ENCODE measurements at places on chromosomes 12 and 14.

GRCh38 chr12:107844312-107844921, 69.9 kb downstream of the ASCL4 start:
- no peak for DNase-seq

GRCh38 chr12:3279415-3279780, 202.2 kb downstream of the TSPAN9 start:
- DNase-seq, result no peak

- DNase-seq, result no peak
Observed at GRCh38 chr12:54273981-54274380, 5.9 kb downstream of the CBX5 start.

GRCh38 chr14:103514596-103515421, 7.8 kb downstream of the CKB start:
- DNase-seq, result no peak

DNA sequence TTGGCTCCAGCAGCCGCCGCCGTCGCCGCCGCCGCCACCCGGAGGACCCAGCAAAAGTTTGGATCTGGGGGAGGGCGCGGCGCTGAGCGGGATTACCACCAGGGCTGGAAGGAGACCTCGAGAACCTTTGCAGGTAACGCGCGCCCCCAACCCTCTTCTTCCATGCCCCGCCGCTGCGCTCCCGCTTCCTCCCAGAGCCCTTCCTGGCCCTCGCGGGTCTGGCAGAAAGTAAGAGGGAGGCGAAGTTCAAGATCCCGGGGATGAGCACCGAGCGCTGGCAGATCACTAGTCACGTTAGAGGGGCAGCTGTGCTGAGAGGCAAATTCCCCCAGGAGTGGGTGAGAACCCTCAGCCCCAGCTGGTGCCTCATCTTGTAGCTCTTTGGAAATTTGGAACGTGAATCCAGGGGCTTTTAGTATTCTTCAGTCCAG, 3.9 kb downstream of the FLRT2 start:
- no peak for DNase-seq

- DNase-seq, result no peak
Observed at GRCh38 chr14:105173901-105174894, 5.6 kb upstream of the JAG2 start.

GRCh38 chr12:59736359-59736758, 140.5 kb downstream of the SLC16A7 start:
- no peak for DNase-seq

GRCh38 chr12:113069751-113070116, 13.2 kb downstream of the DTX1 start:
- no peak for DNase-seq

DNA sequence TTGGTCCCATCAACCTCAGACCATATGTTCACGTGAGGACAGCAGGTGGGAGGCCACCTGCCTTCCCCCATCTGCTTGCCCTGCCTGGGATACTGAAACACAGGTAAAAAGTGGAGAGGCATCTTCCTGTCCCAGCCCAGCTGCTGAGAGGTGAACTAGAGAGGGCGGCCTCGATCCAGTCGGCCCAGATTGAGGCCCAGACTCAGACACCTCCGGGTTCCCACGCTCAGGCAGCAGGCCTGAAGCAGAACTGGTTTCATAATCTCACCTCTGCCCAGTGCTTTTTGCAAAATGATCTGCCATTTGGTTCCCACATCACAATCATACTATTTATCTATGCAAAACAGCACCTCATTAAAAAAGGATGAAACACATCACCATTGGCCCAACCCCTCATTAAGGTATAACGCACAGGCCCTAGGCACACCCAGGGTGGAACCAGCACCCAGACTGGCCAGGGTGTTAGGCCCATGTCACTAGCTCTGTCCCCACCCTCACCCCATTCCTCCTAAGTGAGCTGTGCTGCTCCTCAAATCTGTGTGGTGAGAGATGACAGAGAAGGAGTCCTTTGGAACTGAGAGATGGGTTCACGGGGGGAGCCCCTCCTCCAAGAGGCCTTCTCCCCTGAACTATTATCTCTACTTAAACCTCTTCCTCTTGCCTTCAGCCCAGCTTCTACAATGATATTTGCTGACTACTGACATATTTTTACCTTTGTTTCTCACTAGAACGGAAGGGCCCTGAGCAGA, 81.1 kb downstream of the ZFP36L1 start:
- no peak for DNase-seq

- no peak for DNase-seq
Observed at GRCh38 chr12:9736936-9737705, 4.2 kb upstream of the CLECL1 start.

- DNase-seq, result no peak
Observed at GRCh38 chr12:107564946-107565345, 120.7 kb upstream of the PWP1 start.

DNA sequence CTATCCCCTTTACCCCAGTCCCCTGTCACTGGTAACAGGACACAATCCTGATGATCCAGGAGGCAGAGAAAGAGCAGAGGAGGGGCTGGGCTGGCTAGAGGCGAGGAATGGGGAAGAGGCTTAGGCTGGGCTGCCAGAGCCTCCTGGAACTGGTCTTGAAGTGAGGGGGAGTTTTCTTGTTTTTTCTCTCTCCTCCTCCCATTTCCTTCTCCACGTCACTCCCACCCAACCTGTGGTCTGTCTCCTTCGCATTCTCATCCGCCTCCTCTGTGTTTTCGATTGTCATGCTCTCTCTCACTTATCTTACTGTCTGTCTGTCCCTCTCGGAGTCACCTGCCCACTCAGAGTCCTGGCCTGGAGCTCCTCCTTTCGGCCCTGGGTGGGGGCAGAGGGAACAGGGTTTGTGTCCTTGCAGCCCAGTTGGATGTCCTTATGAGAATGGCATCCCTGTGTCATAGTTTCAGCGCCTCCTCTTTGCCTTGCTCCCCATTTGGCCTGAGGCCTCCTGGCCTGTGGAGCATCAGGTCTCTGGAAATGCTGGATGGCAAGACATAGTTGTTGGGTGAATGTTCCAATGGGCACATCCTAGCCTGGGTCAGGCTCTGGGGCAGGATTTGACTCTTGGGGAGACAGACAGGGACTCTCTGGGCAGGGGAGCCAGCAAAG, 3.4 kb upstream of the KRT80 start:
- no peak for DNase-seq

- no peak for DNase-seq
Observed at GRCh38 chr12:108861878-108862587, 4.7 kb upstream of the SSH1 start.

DNA sequence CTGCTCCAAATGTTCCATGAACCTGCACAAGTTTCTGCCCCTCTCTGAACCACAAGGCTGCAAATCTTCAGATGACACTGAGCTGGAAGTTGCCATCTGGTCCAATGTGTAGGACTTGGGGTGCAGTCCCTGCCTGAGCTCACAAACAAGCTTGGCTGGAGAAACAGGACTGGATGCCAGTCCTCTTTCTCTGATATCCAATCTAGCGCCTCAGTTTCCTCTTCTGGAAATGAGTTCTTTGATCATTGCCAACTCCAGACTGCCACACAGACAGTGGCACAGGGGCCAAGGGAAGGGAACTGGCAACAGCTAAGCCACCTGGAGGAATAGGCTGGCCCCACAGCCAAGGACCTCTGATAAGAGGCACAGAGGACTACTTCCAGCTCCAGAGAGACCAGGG, 15.5 kb downstream of the CMKLR1 start:
- DNase-seq, result no peak

- DNase-seq, result no peak
Observed at GRCh38 chr14:46581036-46581671, 70.4 kb downstream of the RPL10L start.

GRCh38 chr12:48000878-48001504, 3.3 kb downstream of the COL2A1 start:
- DNase-seq, result no peak

GRCh38 chr14:86541972-86542371, 1012.0 kb downstream of the FLRT2 start:
- no peak for DNase-seq

- no peak for DNase-seq
Observed at GRCh38 chr12:52285172-52285745, 6.1 kb downstream of the KRT81 start.

DNA sequence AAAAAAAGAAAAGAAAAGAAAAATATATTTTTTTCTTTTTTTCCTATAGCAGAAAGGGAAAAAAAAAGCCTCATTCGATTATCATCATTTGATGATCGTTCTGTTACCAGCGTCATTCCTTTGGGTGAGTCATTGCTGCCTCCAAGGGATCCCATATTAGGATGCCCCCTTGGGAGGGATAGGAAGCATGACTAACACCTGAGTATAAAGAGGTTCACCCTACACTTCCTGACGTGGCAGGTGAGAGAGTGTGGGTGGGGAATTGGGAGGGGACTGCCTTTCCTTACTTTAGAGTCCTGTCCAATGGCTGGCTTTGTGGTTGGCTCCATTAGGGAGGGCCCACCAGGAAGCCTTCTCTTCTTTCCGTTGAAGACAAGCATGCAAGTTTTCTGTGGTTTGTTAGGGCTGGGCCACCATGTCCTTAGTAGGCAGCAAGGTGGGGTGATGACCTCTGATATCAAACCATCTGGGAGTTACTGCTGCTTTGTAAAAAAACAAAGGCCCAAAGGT, 56.1 kb upstream of the FUT8 start:
- no peak for DNase-seq

DNA sequence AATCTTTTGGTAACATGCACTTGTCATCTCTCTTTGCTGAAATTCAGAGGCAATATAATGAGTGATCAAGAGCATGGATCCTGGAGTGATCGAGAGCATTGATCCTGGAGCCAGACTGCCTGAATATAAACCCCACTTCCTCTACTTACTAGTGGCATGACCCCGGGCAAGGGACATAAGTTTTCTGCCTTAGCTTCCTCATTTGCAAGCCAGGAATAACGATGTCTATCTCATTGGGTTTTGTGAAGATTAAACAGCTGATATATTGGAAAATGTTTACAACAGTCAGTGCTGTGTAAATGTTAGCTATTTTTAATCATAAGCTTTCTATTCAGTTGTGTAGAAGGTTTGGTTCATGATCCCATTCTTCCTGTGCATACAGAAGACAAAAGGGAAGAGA, 2.4 kb upstream of the CSRNP2 start:
- no peak for DNase-seq

DNA sequence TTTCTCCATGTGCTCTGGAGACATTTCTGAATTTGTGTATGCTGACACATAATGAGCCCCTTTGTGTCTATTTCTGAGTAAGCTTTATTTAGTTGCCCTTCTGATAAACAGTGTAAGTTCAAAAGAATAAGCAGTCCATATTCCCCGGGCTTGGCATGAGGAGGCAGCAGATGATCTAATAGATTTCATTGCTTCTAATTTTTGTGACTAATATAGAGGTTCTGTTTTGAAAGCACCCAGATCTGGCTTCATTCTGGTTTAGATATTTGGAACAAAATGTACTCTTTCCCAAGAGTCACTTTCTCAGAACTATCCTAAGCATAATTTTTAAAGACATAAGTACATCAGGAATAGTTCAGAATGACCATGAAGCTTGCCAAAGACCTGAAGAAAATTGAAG, 290.9 kb downstream of the BTG1 start:
- no peak for DNase-seq

GRCh38 chr14:23665302-23666016, 29.3 kb downstream of the DHRS2 start:
- DNase-seq, result no peak

GRCh38 chr12:49680075-49680474, 27.1 kb downstream of the FMNL3 start:
- DNase-seq, result no peak

DNA sequence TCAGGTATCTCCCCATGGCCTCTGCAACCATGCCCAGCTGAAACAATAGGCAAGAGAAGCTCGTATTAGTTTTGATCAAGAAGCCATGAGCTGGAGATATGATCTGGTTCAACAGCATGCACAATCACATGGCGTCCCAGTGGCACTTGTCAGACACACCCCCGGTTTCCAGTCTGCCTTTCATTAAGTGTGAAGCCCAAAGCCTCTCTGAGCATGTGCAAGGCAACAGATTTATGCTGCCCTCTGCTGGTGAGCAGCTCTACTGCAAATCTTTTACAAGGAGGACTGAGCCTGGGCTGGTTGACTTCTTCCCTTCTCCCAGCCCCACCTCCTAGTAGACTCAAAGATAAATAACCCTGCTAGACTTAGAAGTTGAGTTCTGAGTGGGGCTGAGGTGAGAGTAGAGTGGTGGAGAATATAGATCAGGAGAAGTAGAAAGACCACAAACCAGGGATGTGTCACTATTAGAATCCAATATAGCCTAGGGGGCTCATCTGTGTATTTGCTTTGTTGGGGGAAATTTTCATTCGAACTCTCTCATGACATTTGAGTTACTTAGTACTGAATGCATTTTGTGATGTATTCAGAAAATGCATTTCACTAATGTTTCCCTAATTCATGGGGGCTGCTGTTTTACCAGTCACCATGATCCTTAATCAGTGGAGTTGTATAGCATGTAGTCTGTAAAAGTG, 53.7 kb upstream of the MBIP start:
- DNase-seq, result peak; percentile 54

DNA sequence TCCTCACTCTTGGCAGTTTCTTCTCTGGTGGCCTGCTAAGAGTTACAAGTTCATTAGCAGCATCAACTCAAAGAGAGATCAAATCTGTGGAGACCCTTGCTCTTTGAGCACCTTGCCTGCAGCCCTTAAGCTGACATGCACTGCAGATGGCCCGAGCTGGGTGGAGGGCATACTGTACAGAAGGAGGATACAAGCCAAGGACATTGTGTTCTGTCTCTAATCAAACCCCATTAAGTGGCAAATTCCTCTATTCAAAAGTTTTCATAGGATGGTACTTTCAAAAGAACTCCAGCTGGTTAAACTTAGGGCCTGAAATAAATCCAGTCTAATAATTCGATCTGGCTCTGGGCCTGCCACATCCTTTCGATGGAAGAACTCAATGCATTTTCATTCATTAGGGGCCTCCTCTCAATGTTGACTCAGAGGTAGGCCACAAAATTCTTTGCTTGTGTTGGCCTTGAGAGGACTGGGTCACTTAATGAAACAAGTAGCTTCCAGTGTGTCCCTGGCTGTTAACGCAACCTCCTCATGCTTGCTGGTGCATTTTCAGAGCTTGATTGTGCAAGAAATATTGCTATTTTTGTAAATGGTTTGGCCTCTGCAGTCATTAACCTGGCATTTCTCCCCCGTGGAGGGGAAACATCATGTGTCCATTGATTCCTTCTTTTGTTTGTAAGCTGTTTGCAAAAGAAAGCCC, 318.2 kb downstream of the NUAK1 start:
- no peak for DNase-seq

- DNase-seq, result no peak
Observed at GRCh38 chr12:127980585-127980984, 286.4 kb upstream of the TMEM132C start.

DNA sequence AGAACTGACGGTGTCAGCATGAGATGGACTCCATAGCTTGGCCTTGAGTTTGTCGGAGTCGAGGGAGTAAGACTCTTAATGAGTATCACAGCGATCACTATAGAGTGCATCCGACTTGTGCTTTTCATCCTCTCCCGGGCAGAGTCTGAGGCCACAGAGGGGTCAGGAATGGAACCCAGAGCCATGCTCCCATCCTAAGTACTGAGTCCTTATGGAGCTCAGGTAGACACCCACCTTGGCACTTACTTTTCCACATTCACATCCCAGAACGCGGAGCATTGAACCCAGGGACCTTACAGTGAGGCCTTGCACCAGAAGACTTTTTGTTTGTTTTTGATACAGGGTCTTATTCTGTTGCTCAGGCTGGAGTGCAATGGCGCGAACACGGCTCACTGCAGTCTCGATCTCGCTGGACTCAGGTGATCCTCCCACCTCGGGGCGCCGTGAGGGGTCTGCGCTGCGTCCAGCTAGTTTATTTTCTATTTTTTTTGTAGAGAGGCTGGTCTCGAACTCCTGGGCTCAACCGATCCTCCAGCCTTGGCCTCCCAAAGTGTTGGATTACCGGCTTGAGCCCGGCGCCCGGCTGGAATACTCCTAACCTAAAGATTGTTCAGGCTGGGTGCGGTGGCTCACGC, 719 bp upstream of the SRSF9 start:
- no peak for DNase-seq
